Aorta (tissue), 5 donors: ENCODE measurements at places on chromosomes 5 and 9. TPM values are rescaled to one million over a fixed set of nuclear protein-coding genes. Genes with fewer than 3 reads are reported as not detected.

MAMDC4 gene
- polyA plus RNA-seq: 19.0 TPM

GRCh38 chr5:140202078-140202477, 27.1 kb downstream of the CYSTM1 start:
- no peak for DNase-seq

GRCh38 chr5:93829346-93829745, 87.9 kb upstream of the POU5F2 start:
- no peak for DNase-seq

- no peak for DNase-seq
These were observed 35.5 kb upstream of the GRHPR start for GRCh38 chr9:37386988-37387387.

DNA sequence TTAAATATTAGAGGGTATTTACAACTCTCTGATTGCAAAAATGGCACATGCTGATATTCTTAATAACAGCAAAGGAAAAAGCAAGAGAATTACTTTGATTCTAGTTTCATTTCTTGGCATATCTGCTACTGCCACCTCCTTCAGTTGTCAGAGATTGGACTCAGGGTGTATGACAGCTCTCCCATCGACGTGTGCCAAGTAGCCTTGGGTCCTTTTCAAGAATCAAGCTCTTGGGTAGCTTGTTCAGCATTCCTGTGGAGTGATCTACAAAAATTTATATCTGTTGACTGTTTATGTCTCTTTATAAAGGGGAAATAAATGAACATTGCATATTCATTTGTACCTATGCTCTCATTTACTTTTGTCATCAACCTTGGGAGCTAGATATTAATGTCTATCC, 315.6 kb downstream of the PRR16 start:
- DNase-seq: no peak

C1QTNF3 gene
- polyA plus RNA-seq: 3.1 TPM

GRCh38 chr9:128636024-128636390, 20.6 kb downstream of the DYNC2I2 start:
- DNase-seq: no peak

GRCh38 chr5:157384971-157385709, 74.9 kb upstream of the NIPAL4 start:
- peak; percentile 81 for DNase-seq

DNA sequence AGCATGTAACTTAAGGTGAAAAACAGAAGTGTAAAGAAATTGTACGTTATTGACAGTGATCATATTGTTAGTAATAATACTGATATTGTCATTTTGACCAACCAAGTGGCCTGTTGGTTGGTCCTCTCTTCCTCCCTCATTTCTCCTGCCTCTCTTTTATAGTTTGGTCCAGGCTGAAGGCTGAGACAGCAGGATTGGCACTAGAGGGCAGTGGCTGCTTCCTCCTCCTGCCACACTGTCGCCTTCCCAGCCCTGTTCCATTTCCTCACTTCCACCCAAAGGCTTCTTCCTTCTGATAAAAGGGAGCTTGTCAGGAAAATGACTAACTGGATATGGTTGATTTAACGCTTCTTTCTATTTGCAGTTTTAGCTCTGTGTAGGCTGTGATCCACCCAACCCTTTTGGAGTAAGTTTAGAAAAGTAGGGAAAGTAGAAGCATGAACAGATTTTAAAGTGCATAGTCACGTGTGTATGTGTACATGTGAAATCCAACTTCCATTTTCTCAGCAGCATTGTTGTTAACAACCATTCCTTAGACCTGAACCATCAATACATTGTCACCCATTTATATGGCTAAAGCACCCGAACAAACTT, 35.6 kb downstream of the PTCD2 start:
- DNase-seq: peak; percentile 53

- DNase-seq: no peak
These were observed 33.4 kb downstream of the GIN1 start for GRCh38 chr5:103086547-103086946.

GRCh38 chr9:68585034-68585761, 44.5 kb upstream of the TMEM252 start:
- no peak for DNase-seq
